ENCODE measurements at places on chromosomes 12 and 14.

GRCh38 chr14:61380984-61381383 lies 59.6 kb downstream of the PRKCH start:
- DNase-seq = no peak

GRCh38 chr12:52362118-52362726 lies 5.1 kb downstream of the KRT85 start:
- DNase-seq = no peak

DNA sequence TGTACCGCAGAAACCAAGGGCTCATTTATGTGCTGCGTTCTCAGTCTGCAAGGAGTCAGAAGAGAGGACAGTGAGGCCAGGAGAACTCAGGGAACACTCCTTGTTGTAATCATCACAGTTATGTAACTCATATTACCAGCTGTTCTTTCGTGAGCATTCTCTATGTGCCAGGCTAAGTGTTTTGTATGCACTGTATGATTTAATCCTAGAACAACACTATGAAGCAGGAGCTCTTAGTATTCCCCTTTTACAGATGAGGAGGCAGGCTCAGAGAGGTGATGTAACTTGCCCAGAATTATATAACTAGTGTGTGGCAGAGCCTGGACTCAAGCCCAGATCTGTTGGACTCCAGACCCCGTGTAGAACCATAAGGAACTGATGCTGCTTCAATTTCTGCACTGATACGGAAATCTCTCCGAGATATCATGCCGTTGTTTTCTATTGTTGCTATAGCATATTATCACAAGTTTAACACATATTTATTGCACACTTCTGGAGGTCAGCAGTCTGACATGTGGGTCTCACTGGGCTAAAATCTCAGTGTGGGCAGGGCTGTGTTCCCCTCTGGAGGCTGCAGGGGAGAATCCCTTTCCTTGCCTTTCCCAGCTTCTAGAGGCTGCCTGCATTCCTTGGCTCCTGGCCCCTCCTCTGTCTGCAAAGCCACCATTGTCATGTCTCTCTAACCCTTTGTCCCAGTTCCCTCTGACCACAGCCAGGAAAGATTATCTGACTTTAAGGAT lies 16.3 kb upstream of the CD9 start:
- no peak for DNase-seq

DNA sequence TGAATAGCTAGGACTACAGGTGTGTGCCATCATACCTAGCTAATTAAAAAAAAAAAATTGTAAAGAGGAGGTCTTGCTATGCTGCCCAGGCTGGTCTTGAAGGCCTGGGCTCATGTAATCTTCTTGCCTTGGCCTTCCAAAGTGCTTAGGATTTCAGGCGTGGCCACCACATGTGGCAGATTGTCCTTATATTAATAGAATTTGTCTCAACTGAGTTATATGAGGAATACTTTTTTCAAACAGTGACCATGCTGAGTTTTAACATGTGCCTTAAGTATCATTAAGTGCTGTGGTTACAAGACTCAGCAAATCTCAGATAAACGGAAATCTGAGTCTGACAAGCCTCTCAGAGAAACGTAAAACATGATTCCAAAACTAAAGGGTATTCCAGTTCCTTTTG lies 83.2 kb upstream of the FERMT2 start:
- no peak for DNase-seq

Measured in left kidney (tissue), 8 donors.